Activated naive CD8-positive, alpha-beta T cell treated with anti-CD3 and anti-CD28 coated beads, Interleukin-2, amount 10 ng/mL, durations not matched to agents 7 days and 5 days (primary cell): ENCODE measurements at places on chromosomes 4 and X. TPM values are rescaled to one million over a fixed set of nuclear protein-coding genes. Genes with fewer than 3 reads are reported as not detected.
A peak's percentile ranks its signal among the peaks of the same experiment; 100 is the strongest.

Gene CYTL1
- not detected for total RNA-seq

Gene PPP2R2C
- not detected for total RNA-seq

DNA sequence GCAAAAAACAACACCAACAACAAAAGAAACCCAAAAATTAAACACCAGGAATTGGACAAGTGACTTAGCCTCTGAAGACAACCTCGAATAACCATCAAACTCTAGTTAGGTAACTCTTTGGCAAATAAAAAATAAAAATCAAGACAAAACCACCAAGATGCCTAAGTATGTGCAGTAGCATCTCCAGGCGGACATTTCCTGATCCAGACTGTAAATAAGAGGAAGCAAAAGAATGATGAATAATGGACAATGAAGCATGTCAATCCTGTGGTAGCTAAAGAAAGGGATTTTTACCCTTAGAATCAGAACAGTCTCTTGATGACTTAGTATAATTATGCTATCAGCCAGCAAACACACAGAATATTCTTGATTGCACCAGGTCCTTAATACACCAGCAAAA lies 276.7 kb upstream of the DIAPH2 start:
- no peaks in the 10 kb centered on the region for H3K27me3 ChIP-seq
- no peak for DNase-seq
- H3K4me1 ChIP-seq = no peaks in the 10 kb centered on the region

GRCh38 chr4:105147553-105148161 lies 981 bp downstream of the TET2 start:
- H3K27ac ChIP-seq = peak overlapping the region; percentile 99
- H3K36me3 ChIP-seq = peaks cover 11% of the 10 kb centered on the region
- peak; percentile 38 for DNase-seq
- H3K4me3 ChIP-seq = peak overlapping the region; percentile 95

DNA sequence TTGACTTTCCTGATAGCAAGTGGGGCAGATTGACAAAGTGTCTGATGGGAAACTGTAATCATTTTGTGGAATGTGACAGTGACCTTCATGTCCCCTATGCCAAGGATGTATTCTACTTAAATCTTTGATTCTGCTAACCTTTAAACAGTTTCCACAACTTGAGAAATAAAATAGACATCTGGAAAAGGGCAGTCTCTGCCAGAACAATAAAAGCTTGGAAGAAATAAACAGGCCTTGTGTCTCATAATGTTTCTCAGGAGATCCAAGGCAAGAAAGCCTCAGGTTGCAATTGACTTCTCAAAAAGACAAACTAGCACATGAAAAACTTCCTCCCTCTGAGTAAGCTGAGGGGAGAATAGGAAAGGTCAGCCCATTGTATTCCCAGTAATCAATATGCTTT lies 174.9 kb downstream of the FSTL5 start:
- no peak overlapping the region for H3K4me3 ChIP-seq
- no peaks in the 10 kb centered on the region for H3K36me3 ChIP-seq
- H3K27ac ChIP-seq = no peak overlapping the region
- H3K4me1 ChIP-seq = no peaks in the 10 kb centered on the region
- DNase-seq = no peak

DNA sequence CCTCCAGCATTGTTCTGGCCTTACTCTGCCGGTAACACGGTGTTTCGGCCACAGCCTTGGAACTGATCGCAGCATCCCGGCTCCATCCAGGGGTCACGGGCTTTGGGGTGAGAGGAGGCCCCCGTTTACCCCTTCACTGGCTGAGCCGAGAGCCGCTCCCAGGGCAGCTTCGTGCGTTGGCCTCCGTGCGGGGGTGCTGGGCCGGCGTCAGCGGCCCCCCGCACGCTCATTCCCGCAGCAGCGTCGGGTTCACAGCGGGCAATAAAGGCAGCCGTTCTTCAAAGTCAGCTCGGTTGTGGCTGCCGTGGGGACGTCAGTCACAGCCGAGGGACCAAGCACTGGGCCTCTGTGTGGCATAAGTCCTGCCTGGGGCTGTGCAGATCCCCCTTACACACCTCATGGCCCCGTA lies 25.3 kb upstream of the PLCXD1 start:
- no peak for DNase-seq
- no peak overlapping the region for H3K4me3 ChIP-seq
- no peaks in the 10 kb centered on the region for H3K27me3 ChIP-seq

GRCh38 chr4:100722866-100723459 lies 205.1 kb upstream of the EMCN start:
- no peak overlapping the region for H3K4me3 ChIP-seq
- DNase-seq = no peak
- H3K36me3 ChIP-seq = no peaks in the 10 kb centered on the region
- no peaks in the 10 kb centered on the region for H3K4me1 ChIP-seq
- H3K27me3 ChIP-seq = no peaks in the 10 kb centered on the region

- DNase-seq = no peak
- H3K27ac ChIP-seq = no peak overlapping the region
- H3K27me3 ChIP-seq = no peaks in the 10 kb centered on the region
- no peaks in the 10 kb centered on the region for H3K36me3 ChIP-seq
- no peaks in the 10 kb centered on the region for H3K4me1 ChIP-seq
Observed at GRCh38 chr4:104394406-104395167, 100.1 kb downstream of the CXXC4 start.

GRCh38 chr4:138655985-138656384 lies 359.6 kb upstream of the NOCT start:
- no peaks in the 10 kb centered on the region for H3K4me1 ChIP-seq
- no peaks in the 10 kb centered on the region for H3K27me3 ChIP-seq
- H3K4me3 ChIP-seq = no peak overlapping the region
- no peaks in the 10 kb centered on the region for H3K36me3 ChIP-seq
- no peak overlapping the region for H3K27ac ChIP-seq

- no peak overlapping the region for H3K27ac ChIP-seq
- no peaks in the 10 kb centered on the region for H3K4me1 ChIP-seq
- H3K27me3 ChIP-seq = peaks cover 4% of the 10 kb centered on the region
- no peaks in the 10 kb centered on the region for H3K36me3 ChIP-seq
Observed at GRCh38 chr4:108902769-108903168, 139.9 kb upstream of the ETNPPL start.

DNA sequence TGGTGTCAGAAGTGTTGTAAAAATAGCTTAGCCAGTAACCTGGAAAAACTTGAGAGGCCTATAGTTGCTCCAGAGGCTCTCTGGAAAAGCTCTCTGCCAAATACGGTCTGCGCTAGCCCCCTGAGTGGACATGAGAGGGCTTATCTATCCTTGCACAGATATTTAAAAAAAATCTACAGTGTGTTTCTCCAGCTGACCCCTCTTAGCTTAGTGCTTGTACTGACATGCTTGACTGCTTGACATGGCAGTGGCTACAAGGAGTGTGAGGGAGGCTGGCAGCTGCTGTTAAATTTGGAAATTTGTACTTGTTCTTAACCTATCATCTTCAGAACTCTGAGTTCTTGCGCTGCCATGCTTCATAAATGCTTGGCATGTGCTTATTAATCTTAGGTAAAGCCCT lies 229.2 kb downstream of the RBMX2 start:
- no peaks in the 10 kb centered on the region for H3K36me3 ChIP-seq
- H3K4me1 ChIP-seq = no peaks in the 10 kb centered on the region

DNA sequence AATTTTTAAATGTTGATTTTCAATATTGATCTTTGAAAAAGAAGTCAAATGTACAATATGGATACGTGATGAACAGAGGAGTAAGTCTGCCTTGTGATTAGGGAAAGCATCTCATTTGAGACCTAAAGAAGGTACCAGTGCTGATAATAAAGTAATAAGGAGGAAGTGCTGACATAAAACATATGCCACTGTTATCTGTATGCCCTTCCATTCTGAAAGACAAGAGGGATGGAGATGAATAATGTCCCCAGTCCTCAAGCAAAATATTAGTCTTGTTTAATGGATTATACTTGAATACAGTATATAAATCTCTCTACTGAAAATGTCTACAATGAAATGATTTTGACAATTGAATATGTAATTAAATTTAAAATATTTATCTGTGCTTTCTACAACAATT lies 58.2 kb downstream of the CCSER1 start:
- H3K27ac ChIP-seq = no peak overlapping the region
- H3K27me3 ChIP-seq = peaks cover 2% of the 10 kb centered on the region
- no peak for DNase-seq

GRCh38 chr4:109571494-109571893 lies 11.4 kb downstream of the MCUB start:
- no peak for DNase-seq
- no peak overlapping the region for H3K4me3 ChIP-seq
- peaks cover 34% of the 10 kb centered on the region for H3K4me1 ChIP-seq

GRCh38 chrX:106286053-106286650 lies 118.0 kb downstream of the PWWP3B start:
- H3K27me3 ChIP-seq = no peaks in the 10 kb centered on the region
- H3K27ac ChIP-seq = no peak overlapping the region
- no peak for DNase-seq
- no peaks in the 10 kb centered on the region for H3K36me3 ChIP-seq

- H3K27me3 ChIP-seq = peaks cover 4% of the 10 kb centered on the region
- no peaks in the 10 kb centered on the region for H3K4me1 ChIP-seq
- no peak overlapping the region for H3K4me3 ChIP-seq
- no peaks in the 10 kb centered on the region for H3K36me3 ChIP-seq
Observed at GRCh38 chr4:14916554-14917297, 85.6 kb upstream of the CPEB2 start.

GRCh38 chr4:158605393-158605792 lies 66.3 kb downstream of the C4orf46 start:
- no peak overlapping the region for H3K4me3 ChIP-seq
- no peak overlapping the region for H3K27ac ChIP-seq
- no peaks in the 10 kb centered on the region for H3K4me1 ChIP-seq
- H3K36me3 ChIP-seq = no peaks in the 10 kb centered on the region
- H3K27me3 ChIP-seq = peaks cover 16% of the 10 kb centered on the region

DNA sequence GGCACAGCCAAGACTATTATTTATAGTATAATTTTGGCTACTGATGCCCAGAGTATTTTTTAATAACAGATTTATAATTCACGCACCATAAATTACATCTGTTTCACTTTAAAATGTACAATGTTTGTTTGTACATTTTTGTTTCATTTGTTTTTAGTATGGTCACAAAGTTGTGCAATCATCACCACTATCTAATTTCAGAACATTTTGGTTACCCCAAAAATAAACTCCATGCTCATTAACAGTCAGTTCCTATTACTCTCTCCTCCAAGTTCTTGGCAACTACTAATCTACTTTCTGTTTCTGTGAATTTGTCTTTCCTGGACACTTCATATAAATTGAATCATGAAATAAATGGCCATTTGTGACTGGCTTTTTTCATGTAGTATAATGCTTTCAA lies 176.7 kb downstream of the SH3BGRL start:
- H3K4me3 ChIP-seq = no peak overlapping the region
- H3K4me1 ChIP-seq = no peaks in the 10 kb centered on the region
- H3K27ac ChIP-seq = no peak overlapping the region
- DNase-seq = no peak
- H3K36me3 ChIP-seq = no peaks in the 10 kb centered on the region

Gene PRDM5
- 0.58 TPM for total RNA-seq

GRCh38 chrX:65757943-65758342 lies 90.5 kb downstream of the MSN start:
- no peak for DNase-seq
- no peak overlapping the region for H3K4me3 ChIP-seq
- H3K27me3 ChIP-seq = no peaks in the 10 kb centered on the region
- H3K27ac ChIP-seq = no peak overlapping the region

GRCh38 chr4:168711197-168712140 lies 214.6 kb downstream of the PALLD start:
- no peaks in the 10 kb centered on the region for H3K36me3 ChIP-seq
- peaks cover 6% of the 10 kb centered on the region for H3K4me1 ChIP-seq
- H3K4me3 ChIP-seq = no peak overlapping the region
- no peak for DNase-seq
- H3K27ac ChIP-seq = no peak overlapping the region

Gene TCEAL3
- 6.7 TPM for total RNA-seq

- H3K4me1 ChIP-seq = peaks cover 5% of the 10 kb centered on the region
- H3K36me3 ChIP-seq = peaks cover 17% of the 10 kb centered on the region
- H3K4me3 ChIP-seq = no peak overlapping the region
- no peak for DNase-seq
- no peaks in the 10 kb centered on the region for H3K27me3 ChIP-seq
Observed at GRCh38 chr4:3137908-3138307, 63.4 kb downstream of the HTT start.
